Activated CD4-positive, CD25-positive, alpha-beta regulatory T cell treated with anti-CD3 and anti-CD28 coated beads, Interleukin-2, amount 50 U/mL, for 72 hours (primary cell): ENCODE measurements at places on chromosomes 7 and 10.

DNA sequence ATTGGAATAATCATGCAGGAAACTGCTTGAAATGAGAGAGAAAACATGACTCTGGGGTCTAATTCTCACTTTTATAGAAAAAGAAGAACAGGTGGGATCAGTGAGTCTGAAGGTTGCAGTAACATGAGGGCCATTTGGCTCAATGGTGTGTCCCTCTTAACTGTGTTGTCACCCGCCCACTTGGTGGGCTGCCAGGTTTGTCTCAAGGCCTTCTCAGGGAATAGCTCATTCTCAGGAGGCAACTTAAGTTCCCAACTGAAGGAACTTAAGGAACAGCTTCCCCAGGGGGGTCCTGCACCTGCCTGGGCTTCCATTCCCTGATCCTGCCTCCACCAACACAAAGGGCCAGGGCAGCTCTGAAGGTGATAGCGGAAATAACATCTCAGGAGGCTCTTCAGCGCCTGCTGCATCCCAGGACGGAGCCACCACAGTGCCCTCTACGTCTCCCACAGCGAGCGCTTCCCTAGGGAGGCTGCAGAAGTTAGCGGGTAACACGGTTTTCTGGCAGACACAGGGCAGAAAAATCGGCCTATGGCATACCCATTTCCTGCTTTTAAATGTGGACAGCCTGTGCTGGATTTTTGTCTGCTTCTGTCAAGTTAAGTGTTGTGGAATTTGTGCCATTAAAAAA lies 88.8 kb downstream of the ZRANB1 start:
- DNase-seq: no peak

DNA sequence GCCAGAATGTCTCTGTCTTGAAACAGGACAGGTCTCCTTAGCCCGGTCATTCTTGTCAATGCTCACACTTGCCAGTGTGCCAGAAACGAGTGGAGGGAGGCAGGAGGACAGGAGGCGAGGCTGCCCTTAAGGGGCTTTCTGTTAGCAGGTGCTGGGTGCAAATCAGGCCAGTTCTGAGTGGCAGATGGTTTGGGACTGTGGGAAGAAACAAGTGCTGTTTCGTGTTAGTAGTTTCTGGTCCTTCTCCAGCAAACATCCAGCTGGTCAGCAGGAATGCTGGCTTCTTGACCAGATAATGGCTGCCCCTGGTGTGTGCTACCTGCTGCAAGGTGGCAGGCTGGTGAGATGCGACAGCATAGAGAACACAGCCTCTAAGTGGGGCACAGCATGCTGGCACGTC lies 8.2 kb upstream of the NDUFB2 start:
- DNase-seq: no peak

GRCh38 chr10:11934262-11934661 lies 108.3 kb downstream of the UPF2 start:
- DNase-seq: no peak

- DNase-seq: no peak
These were observed 154.4 kb upstream of the SH2B2 start for GRCh38 chr7:102132209-102132752.
